ENCODE measurements at places on chromosomes 6 and 20.

DNA sequence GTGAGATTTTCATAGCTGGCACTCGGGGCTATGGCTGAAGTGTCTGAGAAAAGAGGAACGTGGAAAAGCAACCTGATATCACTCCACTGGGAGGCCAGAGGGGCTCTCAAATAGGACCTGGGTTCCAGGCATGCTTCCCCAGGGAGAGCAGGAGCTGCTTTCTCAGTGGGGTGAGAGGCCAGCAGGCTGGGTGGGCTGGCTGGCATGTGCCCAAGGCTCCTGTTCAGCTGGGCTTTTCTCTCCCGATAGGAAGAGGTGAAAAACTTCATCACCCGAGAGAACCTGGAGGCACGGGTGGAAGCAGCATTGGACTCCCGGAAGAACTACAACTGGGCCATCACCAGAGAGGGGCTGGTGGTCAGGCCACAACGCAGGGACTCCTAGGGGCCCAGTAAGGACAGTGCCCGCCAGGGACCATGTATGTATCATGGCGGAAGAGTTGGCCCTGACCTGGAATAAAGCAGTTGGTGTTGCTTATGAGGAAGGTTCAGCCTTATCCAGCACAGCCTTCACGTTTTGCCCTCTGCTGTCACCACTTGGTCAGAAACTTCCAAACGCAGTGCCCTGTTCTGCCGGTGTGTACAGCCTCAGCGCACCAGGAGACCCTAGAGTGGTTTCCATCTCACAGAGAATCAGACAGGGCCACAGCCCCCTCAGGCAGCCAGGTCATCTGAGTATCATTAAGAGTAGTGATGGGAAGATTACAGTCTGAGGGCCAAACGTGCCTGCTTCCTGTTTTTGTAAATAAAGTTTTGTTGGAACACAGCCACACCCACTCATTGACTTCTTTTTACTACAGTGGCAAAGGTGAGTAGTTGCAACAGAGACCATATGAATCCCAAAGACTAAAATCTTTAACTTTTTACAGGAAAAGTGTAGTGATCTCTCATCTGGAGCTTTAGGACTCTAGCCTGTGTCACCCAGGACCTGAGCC lies 1.9 kb downstream of the MRPS26 start:
- DNase-seq, result peak; percentile 57

GRCh38 chr6:43758617-43759050 lies 11.4 kb upstream of the VEGFA start:
- peak; percentile 47 for DNase-seq

DNA sequence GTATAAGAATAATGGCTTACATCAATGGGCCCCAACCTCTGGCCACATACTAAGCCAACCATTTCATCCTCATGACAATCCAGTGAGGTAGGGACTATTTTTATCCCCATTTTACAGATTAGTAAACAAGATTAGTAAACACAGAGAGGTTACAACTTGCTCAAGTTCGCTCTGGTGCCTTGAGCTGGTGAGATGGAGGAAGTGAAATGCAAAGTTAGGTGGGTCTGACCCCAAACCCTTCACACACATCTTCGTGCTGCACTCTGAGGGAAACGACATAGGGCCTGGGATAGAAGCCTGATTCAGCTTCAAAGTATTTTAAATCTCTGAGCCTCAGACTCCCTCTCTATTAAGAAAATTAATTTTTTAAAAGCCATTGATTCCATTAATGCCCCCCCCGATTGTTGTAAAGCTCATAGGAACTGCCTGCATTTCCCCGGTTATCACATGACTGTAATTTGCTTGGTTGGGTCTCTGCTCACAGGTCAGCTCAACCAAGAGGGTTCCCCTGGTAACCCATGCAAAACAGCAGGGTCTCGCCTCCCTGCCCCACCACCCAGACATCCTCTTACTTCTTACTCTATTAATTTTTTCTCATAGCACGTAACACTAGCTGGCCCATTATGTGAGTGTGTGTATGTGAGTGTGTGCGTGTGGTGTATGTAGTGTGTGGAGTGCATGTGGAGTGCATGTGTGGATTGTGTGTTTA lies 221.2 kb downstream of the MAFB start:
- DNase-seq, result no peak

GRCh38 chr6:158653577-158654354 lies 3.9 kb downstream of the SYTL3 start:
- DNase-seq, result peak; percentile 88

GRCh38 chr6:120935016-120935415 lies 399.3 kb downstream of the TBC1D32 start:
- no peak for DNase-seq

DNA sequence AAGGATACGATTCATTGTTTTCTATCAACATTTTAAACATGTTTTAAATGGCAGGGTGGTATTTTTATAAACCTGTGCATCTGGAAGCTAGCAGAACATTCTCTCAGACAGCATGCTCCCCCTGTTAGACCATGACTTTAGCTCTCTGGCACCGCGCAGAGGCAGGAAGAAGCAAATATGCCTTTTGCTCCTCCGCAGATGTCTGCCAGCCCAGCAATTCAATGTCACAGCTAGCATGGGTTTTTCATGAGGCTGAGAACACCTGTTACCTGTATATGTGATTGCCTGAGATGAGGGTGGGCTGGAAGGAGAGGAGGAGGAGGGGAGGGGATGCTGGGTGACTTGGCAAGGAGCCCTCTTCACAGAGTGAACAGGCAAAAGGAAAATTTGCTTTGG lies 6.7 kb downstream of the MTCH1 start:
- peak; percentile 75 for DNase-seq

DNA sequence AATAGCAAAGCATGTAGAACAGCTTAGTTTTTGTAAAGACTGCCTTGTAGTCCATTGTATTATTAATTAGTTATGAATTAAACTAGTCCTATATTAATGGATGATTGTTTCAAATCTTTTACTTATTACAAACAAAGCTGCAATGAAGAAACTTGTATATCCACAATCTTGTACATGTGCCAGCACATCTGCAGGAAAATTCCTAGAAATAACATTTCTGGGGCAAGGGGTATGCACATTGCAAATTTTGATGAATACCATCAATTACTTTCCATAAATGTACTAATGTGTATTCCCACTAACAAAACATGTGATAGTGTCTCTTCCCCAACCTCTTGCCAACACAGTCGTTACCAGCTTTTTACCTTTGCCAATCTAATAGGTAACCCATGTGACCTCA lies 73.6 kb upstream of the AKAP12 start:
- DNase-seq, result no peak

- no peak for DNase-seq
Measured at GRCh38 chr6:146359131-146359530, 184.5 kb upstream of the RAB32 start.

- DNase-seq, result no peak
Measured at GRCh38 chr6:37934276-37934675, 114.7 kb downstream of the ZFAND3 start.

DNA sequence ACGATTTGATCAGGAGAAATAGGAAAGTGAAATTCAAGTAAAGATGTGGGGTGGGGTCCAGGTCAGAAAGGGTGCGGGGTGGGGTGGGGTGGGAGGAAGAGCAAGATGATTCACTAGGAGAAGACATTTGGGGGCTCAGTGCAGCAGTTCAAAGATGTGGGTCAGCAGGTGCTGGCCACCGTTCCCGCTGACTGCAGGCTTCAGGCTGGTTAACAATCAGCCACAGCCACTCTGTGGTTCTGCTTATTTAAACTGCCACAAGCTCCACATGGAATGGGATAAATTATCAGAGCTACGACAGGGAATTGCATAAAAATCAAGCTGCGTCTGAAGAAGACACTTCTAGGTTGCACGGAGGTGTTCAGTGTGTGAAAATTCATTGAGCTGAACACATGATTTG lies 49.4 kb downstream of the TRAM2 start:
- DNase-seq, result no peak

DNA sequence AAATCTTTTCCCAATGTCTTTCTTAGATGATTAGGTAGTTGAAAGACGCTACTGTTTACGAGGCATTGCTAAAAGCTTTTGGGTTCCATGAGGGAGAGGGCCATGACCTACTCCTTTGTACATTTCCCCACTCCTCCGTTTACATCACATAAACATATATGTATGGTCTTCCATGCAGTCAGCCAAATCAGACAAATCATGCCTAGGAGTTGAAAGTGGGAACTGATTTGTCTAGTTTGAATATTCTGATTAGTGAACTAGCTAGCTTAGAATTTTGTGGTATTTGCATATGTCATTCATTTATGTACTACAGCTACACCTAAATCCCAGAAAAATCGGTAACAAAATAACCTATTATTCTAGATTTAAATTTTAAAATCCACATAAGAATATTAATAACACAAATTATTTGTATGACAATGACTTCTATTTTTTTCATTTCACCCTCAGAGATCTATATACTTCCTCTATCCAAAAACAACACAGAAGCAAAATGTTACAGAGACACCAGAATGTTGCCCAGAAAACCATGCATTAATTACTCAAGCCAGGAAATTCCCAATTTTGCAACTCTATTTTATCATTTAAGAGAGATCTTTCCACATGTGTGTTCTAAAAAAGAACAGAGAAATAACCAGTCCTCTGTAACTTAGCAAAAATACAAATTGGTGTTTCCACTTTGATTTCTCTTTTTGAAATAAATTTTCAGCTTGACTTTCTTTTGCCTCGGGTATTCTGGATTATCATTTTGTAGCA lies 231.9 kb downstream of the LAMA2 start:
- DNase-seq, result no peak

- no peak for DNase-seq
Measured at GRCh38 chr6:33716379-33716778, 4.9 kb upstream of the UQCC2 start.

DNA sequence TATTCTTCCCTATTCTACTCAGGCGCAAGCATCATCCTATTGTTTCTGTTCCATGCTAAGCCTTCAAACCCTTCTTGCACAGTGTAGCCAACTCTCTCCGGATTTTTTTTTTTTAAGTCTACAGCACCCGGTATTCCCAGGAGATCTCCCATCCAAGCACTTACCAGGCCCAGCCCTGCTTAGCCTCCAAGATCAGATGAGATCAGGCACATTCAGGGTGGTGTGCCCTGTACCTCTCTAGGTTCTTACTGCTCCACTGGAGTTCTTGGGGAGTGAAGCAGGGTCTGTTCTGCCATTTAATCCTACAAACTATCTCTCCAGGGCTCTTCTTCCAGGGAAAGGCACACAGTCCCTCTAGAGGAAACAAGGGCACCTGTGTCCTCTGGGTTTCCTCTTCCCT lies 14.9 kb upstream of the NUP153 start:
- DNase-seq, result no peak

- DNase-seq, result peak; percentile 41
Measured at GRCh38 chr6:50128420-50129005, 78.8 kb upstream of the DEFB112 start.

GRCh38 chr6:69866351-69866769 lies at the start of gene COL19A1:
Gene COL19A1, plus strand, starts transcription at chr6:69866556. Its CDS starts 13,012 bp downstream, at chr6:69879568.
- peak; percentile 23 for DNase-seq

GRCh38 chr6:87074101-87074621 lies 20.7 kb downstream of the CGA start:
- DNase-seq, result no peak

- DNase-seq, result peak; percentile 71
Measured at GRCh38 chr20:40741507-40742106, 52.6 kb upstream of the MAFB start.
